Dermis blood vessel endothelial cell (primary cell): ENCODE measurements at places on chromosomes 5 and 9. TPM values are rescaled to one million over a fixed set of nuclear protein-coding genes. Genes with fewer than 3 reads are reported as not detected.

GRCh38 chr5:67139030-67139429, 57.6 kb downstream of the CD180 start:
- DNase-seq: no peak

DNA sequence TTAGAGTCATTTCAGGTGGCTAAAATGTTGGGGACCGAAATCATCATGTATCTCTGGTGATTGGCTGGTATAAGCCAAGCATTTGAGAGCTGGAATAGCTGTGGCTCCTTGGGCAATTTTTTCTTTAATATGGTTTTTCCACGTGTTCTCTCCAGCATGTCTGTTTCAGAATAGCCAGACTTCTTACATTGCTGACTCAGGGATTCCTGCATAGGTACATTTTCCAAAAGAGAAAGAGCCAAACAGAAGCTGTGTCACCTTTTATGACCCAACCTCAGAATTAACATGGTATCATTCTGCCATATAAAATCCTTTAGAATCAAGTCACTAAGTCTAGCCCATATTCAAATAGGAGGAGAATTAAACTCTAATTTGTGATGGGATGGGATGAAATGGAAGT, 74.8 kb upstream of the TSLP start:
- DNase-seq: no peak

GRCh38 chr5:150519560-150519945, 11.6 kb downstream of the NDST1 start:
- DNase-seq: no peak

The DIRAS2 gene
- 0.34 and 1.0 TPM in 2 replicates for total RNA-seq

- DNase-seq: no peak
Measured at GRCh38 chr5:4405614-4406219, 734.4 kb upstream of the ADAMTS16 start.

DNA sequence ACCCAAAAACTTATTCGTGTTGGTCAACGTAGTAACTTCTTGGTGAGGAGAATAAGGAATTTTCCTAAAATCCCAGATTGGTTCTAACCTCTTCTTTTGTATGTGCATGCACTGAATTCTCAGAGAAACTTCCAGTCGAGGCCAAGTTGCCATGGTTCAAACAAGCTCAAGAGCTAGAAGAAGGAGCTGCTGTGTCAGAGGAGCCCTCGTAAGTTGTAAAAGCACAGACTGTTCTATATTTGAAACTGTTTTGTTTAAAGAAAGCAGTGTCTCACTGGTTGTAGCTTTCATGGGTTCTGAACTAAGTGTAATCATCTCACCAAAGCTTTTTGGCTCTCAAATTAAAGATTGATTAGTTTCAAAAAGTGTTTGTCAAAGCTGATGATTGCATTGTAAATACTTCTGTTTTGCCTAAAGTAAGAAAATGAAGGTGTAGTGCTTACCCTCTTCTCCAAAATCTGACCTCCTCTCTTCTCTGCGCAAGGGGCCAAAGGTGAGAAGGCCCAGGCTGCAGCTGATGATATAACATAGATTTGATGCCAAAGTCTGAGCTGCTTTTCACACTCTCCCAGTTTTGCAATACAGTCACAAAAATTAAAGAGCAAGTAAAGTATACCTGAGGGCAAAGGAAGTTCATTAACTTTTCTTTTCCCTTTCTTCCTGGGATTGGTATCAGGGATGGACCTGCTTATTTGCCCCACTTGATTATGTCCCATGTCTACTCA, 210.8 kb downstream of the ADAMTSL1 start:
- no peak for DNase-seq

GRCh38 chr9:136799854-136800657, 3.9 kb downstream of the CCDC183 start:
- DNase-seq: peak; percentile 58

GRCh38 chr5:159331093-159331973, 1.0 kb upstream of the IL12B start:
- DNase-seq: peak; percentile 50

DNA sequence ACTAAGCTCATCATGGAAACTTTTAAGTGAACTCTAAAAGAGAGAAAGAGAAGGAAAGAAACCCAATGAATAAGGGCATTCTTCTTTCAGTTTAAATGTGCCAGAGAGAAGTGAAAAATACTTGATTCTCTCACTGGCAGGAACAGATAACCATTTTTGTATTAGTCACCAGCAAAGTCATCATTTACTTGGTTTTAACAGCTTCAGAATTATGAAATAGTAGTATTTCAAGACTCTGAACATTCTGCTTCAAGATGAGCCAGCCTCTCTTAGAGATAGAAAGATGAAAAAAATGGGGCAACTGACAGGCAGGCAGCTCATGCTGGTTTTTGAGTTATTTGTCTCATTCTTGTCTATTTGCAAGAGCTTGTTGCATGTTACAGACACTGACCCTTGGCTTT, 103.5 kb downstream of the GCNT1 start:
- no peak for DNase-seq

The COL27A1 gene
- total RNA-seq: 3.3 and 6.0 TPM in 2 replicates

GRCh38 chr5:128169401-128170017, 85.9 kb downstream of the SLC12A2 start:
- no peak for DNase-seq

DNA sequence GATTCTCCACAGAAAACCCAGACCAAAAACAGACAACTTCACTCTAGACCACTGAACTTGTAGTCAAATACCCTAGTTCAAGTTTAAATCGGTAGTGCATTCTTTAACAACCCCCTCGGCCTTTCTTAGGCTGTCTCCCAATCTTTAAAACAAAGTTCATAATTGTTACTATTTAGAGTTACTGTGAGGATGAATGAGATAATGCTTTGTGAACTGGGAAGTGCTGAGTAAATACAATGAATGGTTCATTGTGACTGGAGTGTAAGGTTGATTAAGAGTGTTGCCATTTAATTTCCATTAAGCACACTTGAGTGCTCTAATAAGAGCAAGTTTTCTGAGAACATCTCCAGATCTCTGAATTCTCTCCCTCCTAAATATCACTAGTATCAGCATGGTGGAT, 228.8 kb upstream of the PIK3R1 start:
- DNase-seq: no peak

The GRXCR2 gene
- not detected in 2 replicates for total RNA-seq

- no peak for DNase-seq
Measured at GRCh38 chr9:37025823-37026112, 8.3 kb downstream of the PAX5 start.

- DNase-seq: no peak
Measured at GRCh38 chr9:95457769-95458168, 59.0 kb downstream of the PTCH1 start.

- DNase-seq: no peak
Measured at GRCh38 chr5:146338774-146339714, at the start of gene POU4F3. POU4F3 (plus strand) TSS chr5:146338839; CDS start chr5:146339113, 274 bp downstream.
